K562 (cell line): ENCODE measurements at places on chromosomes 2 and 18.
A peak's percentile ranks its signal among the peaks of the same experiment; 100 is the strongest.

DNA sequence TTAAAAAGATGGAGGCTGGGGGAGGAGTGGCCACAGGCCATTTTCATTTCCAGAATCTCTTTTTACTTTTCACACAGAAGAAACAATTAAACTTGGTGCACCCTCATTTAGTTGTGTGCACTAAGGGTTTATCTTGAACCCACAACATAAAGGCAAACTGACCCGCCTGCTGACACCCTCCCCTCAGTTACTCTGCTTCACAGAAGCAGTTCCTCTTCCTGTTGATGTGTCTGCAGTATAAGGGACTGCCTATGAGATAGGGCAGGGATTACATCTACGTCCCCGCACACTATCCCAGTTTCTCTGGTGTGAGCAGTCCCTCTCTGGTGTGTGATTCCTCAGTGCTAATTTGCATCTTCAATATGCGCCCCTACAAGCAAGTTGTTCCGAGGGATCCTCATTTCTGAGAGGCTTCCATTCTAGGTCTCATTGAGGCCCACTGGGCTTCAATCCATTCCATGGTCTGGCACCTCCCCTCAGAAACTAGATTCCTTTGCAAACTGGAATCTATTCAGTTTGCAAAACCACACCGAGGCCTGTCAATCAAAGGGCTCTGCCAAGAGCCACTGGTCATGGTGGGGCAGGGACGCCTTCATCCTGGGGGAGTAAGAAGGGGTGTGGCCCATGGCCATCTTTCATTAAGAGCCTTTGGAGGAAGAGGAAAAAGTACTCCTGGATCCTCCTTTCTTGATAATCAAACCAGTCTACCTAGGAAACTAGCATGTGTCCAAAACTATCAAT lies 12.3 kb downstream of the CREG2 start:
- DNase-seq, result no peak

DNA sequence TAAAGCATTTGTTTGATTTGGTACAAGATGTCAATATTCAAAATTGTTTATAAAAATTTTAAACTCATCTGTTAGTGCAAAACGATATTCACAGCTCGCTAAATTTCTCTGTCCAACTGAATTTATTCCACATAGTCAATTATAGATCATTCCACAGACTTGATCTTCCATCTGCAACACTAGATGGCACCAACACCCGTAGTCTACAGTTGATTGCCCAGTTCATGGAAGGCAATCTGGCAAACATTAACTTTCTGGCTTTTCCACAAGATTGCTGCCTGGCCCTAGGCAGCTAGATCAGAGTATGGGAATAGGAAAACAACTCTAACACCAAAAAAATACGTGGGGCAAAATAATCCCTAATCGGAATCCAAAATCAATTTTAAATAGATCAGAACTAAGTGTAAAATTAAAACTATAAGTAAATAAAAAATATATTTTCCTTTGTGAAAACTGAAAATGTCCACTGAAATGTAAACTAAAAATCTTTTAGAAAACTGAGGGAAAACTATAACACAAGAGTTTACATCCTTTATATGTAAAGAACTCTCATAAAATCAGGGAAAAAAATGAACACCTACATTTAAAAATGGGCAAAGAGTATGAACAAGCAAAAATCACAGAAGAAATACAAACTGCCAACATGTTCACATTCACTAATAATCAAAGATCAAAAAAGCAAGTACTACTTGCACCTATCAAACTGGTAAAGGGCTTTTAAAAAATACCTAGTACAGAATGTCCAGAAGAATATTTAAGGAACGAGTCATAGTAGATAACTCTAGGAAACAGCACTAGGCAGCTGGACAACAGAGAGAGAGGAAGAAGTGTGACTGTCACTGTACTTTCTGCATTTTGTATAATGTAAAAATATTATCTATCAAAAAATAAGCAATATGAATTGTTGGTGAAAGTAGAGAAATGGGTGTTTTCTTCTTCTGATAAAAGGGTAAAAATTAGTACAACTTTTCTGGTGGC lies 35.0 kb downstream of the RTN4 start:
- DNase-seq, result peak; percentile 22

DNA sequence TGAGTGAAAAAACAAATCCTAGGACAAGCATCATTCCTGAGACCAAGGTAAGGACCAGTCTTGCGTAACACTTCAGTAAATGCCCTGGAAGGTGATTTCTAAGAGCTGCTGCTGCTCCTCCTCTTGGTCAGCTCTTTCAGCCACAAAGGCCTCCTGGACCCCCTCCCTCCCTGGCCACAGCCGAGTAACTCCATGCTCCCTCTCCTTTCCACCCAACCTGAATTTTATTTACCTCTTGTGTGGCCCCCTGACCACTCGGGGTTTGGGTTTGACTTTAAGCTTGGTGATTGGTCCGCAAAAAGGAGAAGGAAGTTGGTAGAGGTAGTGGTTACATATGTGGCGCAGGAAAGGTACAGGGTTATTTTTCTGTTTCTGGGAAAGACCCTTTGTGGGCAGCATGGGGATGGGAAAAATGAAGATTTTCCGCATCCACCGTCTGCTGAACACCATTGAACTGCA lies 9.2 kb downstream of the HTRA2 start:
- no peak for DNase-seq

DNA sequence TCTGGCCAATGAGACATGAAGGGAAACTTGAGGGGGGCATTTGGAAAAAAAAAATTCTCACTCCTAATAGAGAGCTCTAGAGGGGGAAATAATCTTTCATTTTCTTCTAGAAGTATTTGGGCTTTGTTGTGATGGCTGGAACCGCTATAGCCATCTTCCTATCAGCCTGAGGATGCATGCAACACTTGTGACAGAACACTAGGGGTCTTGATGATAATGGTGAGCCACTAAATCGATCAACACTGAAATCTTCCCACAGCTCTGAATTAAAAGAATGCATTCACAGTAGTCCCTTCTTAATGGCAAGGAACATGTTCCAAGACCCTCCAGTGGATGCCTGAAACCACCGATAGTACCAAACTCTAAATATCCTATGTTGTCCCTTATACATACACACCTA lies 325.3 kb downstream of the LNPK start:
- no peak for DNase-seq

DNA sequence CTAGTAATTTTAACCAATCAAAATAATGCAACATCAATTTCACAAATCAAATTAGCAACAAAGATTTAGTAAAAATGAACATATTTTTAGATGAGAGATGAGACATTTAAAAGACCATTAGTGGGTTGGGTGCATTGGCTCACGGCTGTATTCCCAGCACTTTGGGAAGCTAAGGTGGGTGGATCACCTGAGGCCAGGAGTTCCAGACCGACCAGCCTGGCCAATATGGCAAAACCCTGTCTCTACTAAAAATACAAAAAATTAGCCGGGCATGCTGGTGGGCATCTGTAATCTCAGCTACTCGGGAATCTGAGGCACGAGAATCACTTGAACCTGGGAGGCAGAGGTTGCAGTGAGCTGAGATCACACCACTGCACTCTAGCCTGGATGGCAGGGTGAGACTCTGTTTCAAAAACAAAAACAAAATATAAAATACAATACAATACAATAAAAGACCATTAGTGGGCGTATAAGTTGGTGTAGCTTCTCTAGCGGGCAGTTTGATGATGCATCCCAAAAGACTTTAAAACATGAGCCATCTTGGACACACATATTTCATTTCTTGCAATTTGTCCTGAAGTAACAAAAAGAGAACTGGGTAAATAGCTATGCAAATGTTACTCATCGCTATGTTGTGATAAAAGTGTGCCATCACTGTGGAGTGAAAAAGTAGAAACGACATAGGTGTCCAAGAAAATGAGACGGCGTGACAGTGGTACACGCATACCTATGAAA lies 101.8 kb downstream of the COL6A3 start:
- DNase-seq, result no peak

DNA sequence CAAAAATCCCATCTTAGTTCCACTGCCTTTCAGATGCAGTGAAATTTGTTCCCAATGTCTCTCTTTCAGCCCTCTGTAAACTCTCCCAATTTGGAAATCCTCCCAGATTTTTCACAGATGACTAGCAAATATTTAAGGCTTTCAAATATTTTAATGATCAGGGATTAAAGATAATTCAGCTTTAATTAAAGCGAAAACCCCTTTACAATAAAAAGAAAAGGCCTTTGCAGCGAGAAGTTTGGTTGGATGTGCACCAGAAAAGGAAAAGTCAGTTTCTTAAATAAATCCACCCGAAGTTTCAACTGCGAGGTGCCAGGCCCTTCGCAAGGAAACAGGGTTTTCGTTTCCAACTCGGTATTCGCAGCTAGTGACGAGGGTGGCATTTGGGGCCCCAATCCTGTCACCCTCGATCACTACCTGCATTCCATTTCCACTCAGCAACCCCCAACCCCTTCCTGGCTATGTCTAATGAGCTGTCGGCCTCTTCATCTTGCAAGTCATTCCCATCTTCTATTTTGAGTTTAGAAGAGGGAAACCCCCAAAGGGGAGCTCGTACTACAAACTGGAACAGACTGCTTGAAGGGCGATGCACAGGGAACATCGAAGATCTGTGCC lies 1.5 kb downstream of the RAX start:
- no peak for DNase-seq

DNA sequence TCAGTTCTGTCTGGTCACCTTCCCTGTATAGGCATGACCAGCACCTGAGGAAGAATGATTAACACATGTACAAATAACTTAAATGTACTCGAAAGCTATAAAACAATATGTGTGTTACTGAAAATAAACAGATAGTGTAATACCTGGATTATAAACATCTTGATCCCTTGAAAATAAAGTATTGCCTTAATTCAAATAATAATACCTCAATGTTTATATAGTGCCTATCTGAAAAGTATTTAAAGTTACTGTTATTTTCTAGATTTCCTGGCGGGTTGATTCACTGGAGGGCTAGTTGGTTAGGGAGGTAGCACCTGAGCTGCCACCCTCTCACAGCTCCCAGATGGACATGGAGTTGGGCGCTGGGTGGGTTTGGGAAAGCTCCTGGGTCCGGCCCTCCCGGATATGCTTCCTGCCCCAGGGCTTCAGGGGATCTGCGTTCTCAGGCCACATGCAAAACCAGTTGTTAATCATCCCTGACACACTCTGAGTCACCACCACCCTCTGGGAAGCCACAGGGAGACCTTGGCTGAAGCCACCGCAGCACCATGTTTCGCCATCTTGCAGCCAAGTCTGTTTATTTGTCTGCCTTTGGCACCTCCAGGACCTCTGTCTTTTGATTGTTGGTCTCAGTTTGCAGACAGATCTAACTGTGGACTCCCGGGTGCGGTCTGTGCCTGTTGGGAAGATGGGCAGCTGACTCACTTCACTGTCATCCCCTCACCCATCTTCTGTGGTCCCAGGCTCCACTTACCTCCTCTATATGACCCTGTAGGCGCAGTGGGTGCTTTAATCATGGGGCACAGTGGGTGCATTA lies 35.3 kb downstream of the RAB31 start:
- DNase-seq, result peak; percentile 86

GRCh38 chr18:13014232-13014631 lies 23.1 kb downstream of the CEP192 start:
- DNase-seq, result no peak

DNA sequence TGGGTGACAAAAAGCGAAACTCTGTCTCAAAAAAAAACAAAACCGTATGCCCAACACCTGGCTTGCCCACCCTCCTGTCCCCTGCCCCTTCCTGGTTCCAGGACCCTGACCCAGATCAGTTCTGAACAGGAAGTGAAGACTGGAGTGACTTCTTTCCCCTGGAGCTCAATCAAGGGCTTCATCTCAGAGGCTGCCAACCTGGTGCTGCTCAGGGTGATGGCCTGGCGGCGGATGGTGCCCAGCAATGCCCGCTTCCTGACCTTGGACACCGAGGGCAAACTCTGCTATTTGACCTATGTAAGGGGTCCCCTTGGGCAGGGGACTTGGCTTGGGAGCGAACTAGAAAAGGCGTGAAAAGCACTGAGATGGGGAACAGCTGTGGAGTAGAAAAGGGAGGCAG lies 5.9 kb downstream of the CATIP start:
- DNase-seq, result no peak

DNA sequence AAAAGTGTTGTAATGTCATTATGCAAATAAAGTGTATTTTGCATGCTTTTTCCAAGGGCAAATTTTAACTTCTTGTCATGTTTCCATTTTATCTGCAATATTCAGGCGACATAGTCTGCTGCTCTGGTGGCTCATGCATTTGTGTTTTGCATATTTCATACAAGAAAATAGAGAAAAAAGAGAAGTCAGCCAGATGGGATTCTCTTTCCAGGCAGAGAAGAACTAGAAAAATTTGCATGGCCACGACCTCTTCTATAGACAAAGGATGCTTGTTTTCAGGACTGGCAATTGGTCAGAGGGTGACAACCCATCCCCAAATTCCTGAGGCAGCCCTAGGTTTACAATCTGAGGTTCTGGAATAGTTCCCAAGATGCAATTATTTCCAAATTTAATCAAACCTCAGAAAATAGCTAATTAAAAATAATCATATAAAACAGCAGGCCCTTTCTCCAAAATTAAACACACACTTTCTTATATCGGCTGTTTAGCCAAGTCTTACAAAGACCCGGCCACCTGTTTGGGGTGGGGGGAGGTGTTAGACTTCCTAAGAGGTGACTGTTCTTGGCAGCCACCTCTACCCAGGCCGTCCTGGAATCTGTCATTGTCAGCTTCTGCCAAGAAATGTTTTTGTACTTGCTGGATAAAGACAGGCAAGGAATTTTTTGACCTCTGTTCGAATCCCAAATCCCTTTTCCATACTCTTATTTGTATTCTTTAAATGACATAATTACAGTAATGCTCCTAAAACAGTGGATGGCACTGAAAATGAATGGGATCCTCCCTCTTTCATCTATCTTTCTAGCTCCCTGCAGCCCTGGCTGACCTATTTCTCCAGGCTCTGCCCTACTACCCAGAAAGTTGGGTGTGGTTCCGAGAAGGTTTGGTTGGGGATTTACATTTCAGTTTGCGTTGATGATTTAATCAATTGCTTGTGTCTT lies 20.8 kb upstream of the SOS1 start:
- peak; percentile 69 for DNase-seq

GRCh38 chr2:48221846-48222516 lies 308.0 kb upstream of the STON1 start:
- no peak for DNase-seq

DNA sequence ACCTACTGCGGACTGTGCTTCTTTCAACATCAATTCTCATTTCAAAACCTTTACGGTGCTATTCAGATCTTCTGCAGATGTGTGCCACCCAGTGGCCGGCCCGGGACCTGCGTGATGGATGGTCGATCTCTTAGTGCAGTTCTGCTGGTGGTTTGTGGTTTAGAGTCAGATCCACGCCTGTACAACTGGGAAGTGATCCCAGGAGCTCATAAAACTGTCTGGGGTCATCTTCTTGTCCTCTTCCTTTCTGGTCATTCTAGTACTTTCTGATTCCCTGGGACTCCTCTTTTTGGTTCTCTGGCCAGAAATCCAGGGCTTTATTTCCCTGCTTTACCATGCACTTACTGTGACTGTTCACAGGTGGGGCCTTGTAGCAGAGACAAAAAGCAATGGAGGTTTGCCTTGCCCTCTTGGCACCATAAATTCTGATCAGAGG lies 15.8 kb upstream of the SELENOI start:
- DNase-seq, result peak; percentile 73

GRCh38 chr2:216486708-216487107 lies 11.9 kb upstream of the RPL37A start:
- DNase-seq, result no peak
